ENCODE measurements at places on chromosomes 11 and 22.
A peak's percentile ranks its signal among the peaks of the same experiment; 100 is the strongest.

DNA sequence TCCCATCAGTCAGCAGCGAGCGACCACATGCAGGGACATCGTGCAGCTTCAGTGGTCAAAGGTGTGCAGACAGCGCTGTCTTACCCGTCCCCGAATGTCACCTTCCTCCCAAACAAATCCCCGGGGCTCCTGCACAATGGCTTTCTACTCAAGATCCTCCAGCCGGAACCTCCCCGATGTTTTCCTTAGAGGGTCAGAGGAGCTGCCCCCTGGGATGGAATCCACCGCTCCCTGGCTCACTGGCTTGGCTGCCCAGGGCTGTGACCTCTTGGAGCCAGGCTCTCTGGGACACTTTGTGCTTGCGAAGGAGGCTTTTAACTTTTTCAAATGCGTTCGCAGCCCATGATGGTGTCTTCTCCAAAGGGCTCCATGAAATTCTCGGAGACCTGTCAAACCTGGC lies 17.3 kb upstream of the FGF19 start:
- no peak overlapping the region for H3K4me3 ChIP-seq
- no peaks in the 10 kb centered on the region for H3K36me3 ChIP-seq
- DNase-seq, result no peak
- H3K4me1 ChIP-seq, result no peaks in the 10 kb centered on the region
- peaks cover 70% of the 10 kb centered on the region for H3K27me3 ChIP-seq

DNA sequence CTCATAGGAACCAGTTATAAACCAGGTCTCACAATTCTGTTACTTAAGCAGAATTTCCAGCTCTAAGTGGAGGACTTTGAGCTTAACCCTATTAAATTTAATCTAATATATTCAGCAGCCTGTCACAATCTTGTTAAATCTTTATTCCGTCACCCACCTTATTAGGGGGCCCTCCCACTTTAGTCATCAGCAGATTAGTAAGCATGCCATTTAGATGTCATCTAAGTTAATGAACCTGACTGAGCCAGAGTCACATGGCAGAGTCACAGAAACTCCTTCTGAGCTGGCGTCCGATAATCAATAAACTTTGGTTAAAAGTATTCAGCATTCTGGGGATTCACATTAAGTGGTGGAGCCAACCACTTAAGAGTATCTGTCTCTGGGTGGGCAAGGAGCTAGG lies 35.1 kb downstream of the TTC12 start:
- peaks cover 15% of the 10 kb centered on the region for H3K4me1 ChIP-seq
- peaks cover 2% of the 10 kb centered on the region for H3K36me3 ChIP-seq
- no peak for DNase-seq
- no peak overlapping the region for H3K27ac ChIP-seq

- H3K27me3 ChIP-seq, result peaks cover 21% of the 10 kb centered on the region
- no peak overlapping the region for H3K27ac ChIP-seq
- no peaks in the 10 kb centered on the region for H3K4me1 ChIP-seq
- no peak overlapping the region for H3K4me3 ChIP-seq
- DNase-seq, result peak; percentile 6
Measured at GRCh38 chr22:25563761-25564319, 635 bp upstream of the GRK3 start.

GRCh38 chr11:43135966-43136534 lies 175.7 kb upstream of the API5 start:
- H3K36me3 ChIP-seq, result no peaks in the 10 kb centered on the region
- no peak for DNase-seq
- no peak overlapping the region for H3K4me3 ChIP-seq
- no peaks in the 10 kb centered on the region for H3K27me3 ChIP-seq
- no peak overlapping the region for H3K27ac ChIP-seq
